ENCODE measurements at places on chromosomes 5 and 9.
A peak's percentile ranks its signal among the peaks of the same experiment; 100 is the strongest.

- DNase-seq = no peak
Observed at GRCh38 chr5:154374264-154374663, 71.5 kb upstream of the SAP30L start.

GRCh38 chr5:132825834-132826391 is 4.5 kb downstream of the SHROOM1 start:
- no peak for DNase-seq

DNA sequence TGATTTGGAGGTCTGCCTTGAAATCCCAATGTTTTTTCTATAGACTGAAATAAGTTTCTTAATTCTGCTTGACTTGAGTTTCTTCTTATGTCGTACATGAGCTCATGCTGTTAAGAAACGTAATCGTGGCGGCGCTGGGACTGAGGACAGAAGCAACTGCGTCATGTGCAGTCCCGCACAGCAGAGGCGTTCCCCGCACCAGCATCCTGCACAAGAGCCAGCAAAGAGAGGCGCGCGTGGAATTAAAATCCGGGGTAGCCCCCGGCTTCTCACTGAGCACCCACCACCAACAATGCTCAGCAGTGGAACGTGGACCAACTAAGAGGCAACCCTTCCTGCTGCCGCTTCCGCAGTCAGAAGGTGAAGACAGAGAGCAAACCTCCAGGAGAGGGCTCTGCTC is 496.2 kb upstream of the ADAMTS16 start:
- no peak for DNase-seq

GRCh38 chr9:123339666-123340510 is 16.1 kb upstream of the CRB2 start:
- DNase-seq = no peak

- DNase-seq = no peak
Observed at GRCh38 chr9:38417003-38417945, 7.0 kb downstream of the IGFBPL1 start.

- DNase-seq = no peak
Observed at GRCh38 chr5:133232011-133232410, 180.2 kb downstream of the HSPA4 start.

DNA sequence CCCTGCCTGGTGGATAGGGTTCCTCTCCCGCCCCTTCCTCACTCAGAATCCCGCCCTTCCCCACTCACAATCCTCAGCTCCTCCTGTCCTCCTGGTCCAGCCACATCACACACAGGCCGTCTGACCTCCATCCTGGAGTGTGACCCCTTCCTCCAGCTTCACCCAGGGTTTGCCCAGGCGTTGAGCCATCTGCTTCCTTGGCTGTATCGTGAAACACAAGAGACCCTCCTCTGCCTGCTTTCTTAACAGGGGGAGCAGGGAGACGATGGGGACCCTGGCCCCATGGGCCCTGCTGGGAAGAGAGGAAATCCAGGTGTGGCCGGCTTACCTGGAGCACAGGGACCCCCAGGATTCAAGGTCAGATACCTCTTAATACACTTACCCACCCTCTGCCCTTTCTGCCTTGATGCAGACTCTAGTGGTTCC is 32.3 kb upstream of the ORM1 start:
- no peak for DNase-seq

DNA sequence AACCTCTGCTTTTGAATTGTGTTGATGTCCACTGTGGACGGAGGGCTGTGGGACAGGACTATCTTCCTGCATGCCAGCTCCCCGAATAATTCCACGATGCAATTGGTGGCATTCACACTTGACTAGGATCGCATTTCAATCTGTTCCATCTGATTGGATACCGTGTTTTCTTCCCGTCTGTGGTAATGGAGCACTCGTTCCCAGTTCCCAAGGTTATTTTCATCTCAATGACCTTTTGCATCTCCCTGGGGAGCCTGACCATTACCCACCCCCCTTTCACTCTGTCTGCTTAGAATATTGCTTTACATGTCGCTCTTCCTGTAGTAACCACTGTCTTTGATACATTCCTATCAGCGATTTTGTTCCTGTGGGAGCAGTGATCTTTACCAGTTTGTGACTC is 402.2 kb upstream of the WWC1 start:
- DNase-seq = no peak

- no peak for DNase-seq
Observed at GRCh38 chr5:34735491-34736426, 79.6 kb downstream of the RAI14 start.

GRCh38 chr9:98899408-98900056 is 44.2 kb upstream of the COL15A1 start:
- DNase-seq = no peak

DNA sequence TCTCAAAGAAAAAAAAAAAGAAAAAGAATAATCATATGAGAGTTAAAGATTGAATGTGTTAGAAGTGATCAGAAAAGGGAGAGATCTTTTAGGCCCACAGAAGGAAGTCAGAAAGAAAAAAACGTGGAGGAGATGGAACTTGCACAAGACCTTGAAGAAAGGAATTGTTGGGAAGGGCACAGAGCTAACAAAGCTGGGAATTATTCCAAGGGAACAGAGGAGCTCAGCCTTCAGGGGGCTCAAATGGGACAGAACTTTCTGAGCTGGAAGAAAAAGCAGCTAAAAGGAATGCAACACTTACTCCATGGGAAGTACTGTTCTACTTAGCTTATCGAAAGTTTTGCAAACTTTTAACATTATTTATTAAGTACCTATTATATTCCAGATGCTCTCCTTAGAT is 153.4 kb upstream of the ADRA1B start:
- DNase-seq = no peak

DNA sequence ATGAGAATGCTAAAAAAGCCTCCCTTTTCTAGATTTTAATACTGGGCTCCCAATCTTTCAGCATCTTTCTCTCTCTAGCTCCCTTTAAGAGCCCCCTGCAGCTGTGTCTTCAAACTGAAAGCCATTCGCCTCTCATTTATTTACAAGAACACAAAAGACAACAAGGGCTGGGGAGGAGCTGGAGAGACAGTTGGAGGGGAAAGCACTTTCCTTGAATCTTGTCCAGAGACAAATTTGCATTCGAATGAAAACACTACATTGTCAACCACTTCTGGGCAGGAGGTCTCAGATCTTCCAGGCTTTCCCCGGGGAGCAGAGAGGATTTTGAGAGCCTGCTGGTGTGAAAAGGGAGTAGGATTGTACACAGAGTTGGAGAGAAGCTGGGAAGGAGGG is 518.3 kb downstream of the CTNND2 start:
- no peak for DNase-seq

GRCh38 chr5:157714596-157714864 is 16.7 kb upstream of the THG1L start:
- DNase-seq = no peak

DNA sequence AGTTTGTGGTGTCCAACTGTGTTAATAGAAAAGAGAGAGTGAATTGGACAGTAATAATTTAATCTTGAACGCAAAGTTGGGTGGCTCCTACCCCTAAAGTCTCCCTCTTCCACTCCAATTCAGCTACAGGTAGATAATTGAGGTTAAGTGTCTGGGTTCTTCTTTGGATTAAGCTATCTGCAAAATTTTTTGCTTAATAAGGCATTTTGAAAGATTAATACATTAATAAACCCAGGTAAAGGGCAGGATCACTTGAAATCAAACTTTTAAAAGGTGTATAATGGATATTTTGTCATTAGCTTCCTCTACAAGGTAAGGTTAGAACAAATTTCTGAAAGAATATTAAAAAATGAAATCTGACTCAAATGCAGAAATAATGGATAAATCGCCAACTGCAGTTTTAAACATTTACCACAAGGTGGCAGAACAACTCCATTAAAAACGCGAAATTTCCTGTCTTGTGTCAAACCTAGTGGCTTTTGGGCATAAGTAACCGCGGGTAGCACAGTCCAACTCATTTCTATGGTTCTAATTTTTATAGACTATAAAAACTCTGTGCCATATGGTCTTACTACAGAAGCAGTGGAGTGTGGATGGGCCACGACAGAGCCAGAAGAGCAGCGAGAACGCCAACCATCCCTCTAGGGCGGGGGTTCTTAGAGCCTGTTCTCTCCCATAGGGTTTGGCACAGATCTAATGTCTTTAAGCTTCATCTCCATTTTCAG is 276.5 kb downstream of the ARHGEF28 start:
- peak; percentile 48 for DNase-seq

DNA sequence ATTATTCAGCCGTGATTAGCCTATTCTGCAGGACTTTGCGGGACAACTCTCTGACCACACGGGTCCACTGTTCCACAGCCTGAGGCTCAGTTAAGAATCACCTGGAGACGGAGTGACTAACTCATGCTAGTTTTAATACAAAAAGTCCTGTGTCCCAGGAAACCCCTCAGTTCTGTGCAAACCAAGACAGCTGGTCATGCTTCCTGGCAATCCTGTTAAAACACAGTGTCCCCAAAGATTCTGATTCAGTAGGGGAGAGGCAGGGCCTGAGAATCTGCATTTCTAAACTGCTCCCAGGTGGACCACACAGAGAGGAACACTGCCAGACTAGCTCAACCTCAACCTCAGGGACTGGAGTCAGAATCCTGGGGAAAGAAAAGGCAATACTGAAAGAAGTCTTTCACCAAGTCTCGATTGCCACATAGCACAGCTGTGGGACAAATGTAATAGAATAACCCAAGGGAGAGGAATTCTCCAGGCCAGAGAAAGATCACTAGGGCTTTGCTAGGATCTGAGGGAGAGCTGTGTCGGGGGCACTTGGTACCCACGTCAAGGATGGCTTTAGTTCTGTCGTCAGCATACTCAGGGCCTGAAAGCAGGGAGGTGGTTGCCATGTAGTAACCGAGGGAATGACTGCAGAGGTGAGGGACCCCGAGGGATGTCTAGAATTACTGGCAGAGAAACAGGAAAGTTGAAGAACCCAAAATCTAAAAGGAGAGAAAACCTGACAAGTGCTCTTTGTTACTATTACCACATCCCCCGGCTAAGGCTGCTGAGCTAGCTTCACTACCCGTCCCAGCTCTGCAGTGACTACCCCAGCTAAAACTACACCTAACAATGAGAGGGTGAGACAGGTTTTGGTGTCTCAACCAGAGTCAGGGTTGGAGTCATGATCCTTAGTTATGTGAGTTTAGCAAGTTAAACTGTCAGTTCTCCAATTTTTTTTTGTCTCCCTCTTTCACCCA is 8.6 kb downstream of the SUSD1 start:
- no peak for DNase-seq

GRCh38 chr5:96527768-96528661 is 95.0 kb upstream of the PCSK1 start:
- DNase-seq = no peak

DNA sequence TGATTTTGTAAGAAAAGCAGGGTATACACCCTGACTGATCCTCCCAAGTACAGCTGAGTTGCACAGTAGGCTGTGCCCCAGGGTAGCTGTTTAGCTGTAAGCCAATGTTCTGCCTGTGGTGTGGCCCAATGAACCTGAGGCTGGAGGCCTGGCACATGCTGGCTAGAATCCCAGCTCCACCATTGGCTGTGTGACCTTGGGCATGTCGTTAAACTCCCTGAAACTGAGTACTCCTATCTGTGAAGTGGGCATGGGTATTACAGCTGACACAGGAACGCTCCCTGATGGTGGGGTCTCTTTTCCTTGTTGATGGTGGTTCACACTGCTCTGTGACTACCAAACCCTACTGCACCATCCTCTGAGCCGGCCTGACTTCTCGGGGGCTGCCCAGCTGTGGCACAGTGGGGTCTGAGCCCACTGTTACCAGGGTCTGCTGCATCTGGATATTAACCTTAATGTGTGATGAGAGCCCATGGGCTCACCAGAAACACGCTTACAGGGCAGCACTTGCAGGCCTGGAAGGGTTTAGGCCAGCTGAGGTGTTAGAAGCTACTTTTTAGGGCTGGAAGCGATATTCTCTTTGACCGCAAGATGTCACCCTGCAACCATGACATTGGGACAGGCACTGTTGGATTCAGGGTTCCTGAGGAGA is 7.0 kb upstream of the GADD45G start:
- DNase-seq = peak; percentile 17
